ENCODE measurements at places on chromosomes 3 and 15. TPM values are rescaled to one million over a fixed set of nuclear protein-coding genes. Genes with fewer than 3 reads are reported as not detected.

The CADM2 gene
- total RNA-seq: 9.3 TPM

The CPLX3 gene
- not detected for total RNA-seq

The VIPR1 gene
- total RNA-seq: 0.33 TPM

The AGTR1 gene
- total RNA-seq: 0.79 TPM

The UACA gene
- total RNA-seq: 44.4 TPM

The CA12 gene
- 0.39 TPM for total RNA-seq
